ENCODE measurements at places on chromosomes 12 and 14.

- DNase-seq, result no peak
Measured at GRCh38 chr12:5273709-5274108, 158.2 kb upstream of the NTF3 start.

DNA sequence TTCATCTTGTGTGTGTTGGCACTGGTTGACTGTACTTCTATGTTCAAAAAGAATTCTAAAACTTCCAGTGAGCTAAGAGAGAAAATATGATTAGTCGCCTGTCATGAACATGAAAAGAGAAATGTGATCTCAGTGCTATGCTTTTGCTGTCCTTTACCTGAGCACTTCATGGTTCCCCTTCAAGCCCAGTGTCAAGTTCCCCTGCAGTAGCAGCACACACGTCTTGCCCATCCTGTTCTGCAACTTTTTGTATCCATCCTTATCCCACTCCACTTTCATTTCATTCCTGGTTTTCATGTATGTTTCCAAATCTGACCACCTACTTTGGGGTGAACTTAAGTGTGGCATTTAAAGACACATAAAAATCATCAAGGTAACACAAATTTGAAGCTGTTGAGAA is 848.0 kb upstream of the USP15 start:
- DNase-seq, result no peak

- DNase-seq, result no peak
Measured at GRCh38 chr12:12450043-12450471, 93.2 kb downstream of the BORCS5 start.

GRCh38 chr12:68007466-68007865 is 18.2 kb downstream of the IFNG-AS1 start:
- DNase-seq, result no peak

- DNase-seq, result no peak
Measured at GRCh38 chr12:75481013-75481705, 604 bp downstream of the GLIPR1 start.

- DNase-seq, result no peak
Measured at GRCh38 chr14:35306114-35306513, 13.9 kb downstream of the PSMA6 start.

- no peak for DNase-seq
Measured at GRCh38 chr12:23502259-23502658, 447.2 kb downstream of the SOX5 start.

DNA sequence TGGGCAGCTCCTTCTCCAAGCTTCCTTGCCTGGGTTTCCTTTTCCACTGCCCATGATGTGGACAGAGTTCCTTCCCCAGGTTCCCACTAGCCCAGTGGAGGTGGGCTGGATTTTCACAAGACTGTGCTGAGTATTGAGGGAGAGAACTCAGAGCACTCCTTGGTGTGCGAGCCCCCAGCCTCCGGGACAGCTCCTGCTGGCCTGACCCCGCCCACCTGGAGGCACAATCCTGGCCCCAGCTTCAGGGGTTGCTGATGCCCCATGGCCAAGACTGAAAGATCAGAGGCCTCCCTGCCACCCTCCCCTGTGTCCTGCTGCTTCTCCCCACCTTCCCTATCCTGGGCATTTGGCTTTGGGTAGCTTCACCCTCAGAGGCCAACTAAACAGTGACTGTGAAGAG is 7.7 kb downstream of the KCNH3 start:
- DNase-seq, result no peak

GRCh38 chr14:71231521-71232393 is 324.5 kb downstream of the PCNX1 start:
- no peak for DNase-seq

DNA sequence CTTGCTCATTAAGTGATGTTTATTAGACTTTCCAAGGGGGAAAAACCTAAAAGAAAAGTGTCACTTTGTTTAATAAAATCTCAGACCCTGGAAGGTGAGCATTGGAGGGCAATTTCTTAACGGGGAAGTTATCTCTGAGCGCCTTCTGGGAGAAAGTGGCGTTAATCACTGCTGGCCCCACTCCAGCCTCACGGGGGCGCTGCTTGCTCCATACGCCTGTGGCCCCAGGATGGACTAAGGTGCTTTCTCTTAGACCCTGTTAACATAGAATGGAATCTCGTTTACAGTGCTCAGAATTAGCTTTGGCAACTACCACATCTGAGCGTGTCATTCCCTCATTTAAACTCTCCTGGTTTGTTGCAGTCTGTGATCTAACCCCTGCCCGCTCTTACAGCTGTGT is 16.4 kb upstream of the PRIMA1 start:
- peak; percentile 45 for DNase-seq

GRCh38 chr14:85565862-85566296 is 35.9 kb downstream of the FLRT2 start:
- DNase-seq, result no peak

- DNase-seq, result no peak
Measured at GRCh38 chr12:91105807-91106206, 5.5 kb downstream of the LUM start.

GRCh38 chr14:23115039-23115731 is 3.9 kb downstream of the CEBPE start:
- DNase-seq, result peak; percentile 69

GRCh38 chr12:55037351-55037987 is 17.7 kb downstream of the NEUROD4 start:
- DNase-seq, result no peak

DNA sequence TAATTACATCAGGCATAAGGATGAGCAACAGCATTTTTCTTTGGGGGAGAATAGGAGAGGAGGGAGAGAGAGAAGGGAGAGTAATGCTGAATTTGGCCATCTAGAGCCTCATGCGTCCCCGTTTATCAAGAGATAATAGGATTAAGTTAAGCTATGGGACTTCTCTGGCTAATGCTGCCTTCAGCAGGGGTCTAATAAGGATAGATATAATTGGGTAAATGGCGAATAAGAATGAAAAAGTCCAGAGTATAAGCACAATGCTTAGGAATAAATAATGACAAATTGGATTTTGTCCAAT is 470.0 kb downstream of the EGLN3 start:
- no peak for DNase-seq

DNA sequence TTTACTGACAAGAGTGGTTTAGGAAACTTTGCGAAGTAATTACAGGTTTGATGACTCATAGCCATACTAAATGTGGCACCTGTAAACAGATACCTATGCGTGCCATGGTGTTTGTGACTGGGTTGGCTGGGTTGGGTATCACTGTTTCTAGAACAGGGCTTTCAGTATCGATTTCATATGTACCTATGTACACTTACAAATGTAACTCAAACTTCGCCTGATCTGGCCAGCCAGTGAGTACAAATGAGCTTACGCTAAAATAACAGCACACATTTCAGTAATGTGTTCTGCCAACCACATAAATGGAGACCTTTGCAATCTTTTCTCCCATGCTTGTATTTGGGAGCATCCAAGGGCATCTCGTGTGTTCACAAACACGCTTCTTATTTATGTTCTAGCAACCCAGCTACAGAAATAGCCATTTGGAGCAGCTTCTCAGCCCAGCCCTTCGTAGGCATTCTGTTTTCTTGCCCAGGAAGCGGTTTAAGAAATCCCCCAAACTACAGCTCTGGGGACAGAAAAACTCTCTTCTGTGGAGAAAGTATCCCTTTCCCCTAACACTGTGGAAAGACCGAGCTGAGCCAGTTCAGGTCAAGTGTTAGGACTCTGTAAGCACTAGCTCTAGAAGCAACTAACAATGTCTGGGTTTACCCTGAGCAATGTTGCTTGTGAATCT is 42.3 kb upstream of the MDM1 start:
- no peak for DNase-seq

DNA sequence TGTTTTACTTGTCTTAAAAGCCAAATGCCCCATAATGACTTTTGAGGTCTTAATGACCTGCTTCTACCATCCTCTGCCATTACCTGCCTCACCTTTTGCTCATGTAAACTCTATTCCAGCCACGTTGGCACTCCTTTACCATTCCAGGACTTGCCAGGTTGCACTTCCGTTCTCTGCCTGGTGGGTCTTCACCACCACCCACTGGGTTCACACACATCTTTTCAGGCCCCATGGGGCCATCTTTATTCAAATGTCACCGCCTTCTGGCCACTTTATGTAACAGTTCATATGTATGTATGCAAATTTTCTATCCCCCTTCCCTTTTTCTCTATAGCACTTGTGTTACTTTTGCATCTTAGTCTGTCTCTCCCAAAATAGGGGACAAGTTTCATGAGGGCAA is 57.7 kb downstream of the ATP2A2 start:
- DNase-seq, result no peak

DNA sequence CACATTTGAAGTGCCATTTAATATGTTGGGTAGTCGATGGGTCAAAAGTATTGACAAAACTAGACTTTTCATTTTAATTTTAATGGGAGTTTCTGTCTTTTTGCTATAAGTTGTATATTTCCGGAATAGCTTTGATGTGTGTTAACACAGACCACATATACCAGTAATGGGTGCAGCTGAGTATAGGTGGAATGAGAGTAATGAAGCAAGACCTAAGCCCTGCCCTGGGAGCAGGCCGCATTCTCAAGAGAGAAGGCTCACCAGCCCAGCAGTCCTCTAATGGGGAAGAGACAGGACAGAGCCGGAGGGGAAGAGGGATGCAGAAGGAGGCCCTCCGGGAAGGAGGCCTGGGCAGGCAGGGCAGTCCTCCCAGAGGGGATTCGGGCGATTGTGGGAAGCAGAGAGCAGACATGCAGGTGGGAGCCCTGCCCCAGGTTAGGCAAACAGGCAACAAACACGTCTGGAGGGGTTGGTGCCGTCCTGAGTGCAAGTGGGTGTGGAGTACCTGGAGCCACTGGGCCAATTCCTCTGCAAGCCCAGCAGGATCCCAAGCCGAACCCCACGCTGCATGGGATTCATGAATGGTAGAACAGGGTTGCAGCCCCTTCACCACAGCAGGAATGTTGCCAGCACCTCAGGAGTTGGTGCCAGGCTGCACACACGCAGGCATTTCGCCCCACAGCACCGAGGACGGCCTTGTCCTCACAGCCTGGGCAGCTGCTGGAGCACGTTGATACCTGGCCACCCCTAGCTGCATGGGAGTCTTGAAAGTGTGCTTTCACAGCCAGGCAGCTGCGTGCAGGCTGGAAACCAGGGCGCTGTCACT is 7.8 kb downstream of the CKB start:
- DNase-seq, result peak; percentile 32

- no peak for DNase-seq
Measured at GRCh38 chr12:118391424-118391823, 15.1 kb downstream of the SUDS3 start.

- DNase-seq, result no peak
Measured at GRCh38 chr12:104648756-104649155, 192.0 kb downstream of the CHST11 start.

GRCh38 chr14:32478050-32478449 is 149.0 kb downstream of the AKAP6 start:
- no peak for DNase-seq

DNA sequence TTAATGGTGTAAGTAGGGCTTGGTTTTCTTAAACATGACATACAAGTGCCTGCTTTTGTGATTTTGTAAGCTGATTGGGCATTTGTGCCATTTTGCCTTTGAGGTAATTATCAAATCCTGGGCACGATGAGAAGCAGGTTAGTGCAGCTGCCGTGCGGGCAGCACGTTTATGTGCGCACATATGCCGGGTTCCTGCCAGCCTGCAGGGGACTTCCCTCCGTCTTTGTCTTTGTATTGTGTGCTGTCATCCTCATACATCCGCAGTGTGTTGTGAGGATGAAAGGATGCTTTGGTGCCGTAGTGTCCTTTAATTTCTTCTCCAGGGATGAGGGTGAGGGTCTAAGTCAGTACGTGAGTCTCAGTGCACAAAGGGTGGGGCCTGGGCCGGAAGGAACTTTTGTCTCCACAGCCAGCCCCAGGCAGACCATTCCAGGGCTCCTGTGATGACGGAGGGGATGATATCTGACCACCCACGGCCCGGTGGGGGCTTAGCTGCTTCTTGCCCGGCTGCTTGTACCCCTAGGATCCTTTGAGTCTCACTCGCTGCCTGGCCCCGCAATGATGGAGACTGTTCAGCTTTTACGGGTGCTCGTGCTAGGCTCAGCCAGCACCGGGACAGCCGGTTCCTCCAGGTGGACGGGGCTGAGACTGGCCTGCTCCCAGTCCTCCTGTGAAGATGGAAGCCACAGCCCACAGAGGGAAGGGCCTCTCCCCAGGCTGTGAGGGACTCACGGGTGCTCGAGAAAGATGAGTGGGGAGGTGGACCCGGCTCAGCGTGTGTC is 54.6 kb downstream of the ADGRD1 start:
- no peak for DNase-seq

DNA sequence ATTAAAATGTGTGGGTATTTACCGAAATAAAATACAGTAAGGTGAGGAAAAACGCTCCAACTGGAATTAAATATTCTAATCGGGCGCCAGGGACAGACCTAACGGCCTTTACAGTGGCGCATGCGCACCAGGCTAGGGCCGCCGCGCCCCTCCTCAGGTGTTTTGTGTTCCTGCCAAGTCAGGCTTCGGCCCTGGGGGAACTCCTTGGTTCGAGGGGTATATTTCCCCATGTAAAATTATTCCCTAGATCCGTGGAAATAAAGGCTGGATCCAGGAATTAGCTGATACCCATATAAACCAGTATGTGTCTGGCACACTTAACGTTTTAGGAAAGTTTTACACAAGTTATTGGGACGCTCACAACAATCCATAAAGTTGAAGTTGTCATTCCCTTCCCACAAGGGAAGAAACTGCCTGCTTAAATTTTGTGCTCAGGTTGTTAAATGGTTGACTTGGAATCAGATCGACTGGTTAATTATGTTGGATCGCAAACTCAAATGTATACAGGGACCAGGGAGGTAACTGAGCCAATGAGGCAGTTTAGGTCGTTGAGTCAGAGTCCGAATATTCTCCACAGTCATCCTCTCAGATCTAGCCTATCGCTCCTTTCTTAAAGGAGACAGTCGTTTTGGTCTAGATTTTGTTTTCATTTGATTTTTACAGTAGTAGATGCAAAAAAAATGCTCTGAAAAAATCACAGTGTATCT is 621 bp upstream of the ANAPC7 start:
- peak; percentile 90 for DNase-seq

- DNase-seq, result no peak
Measured at GRCh38 chr14:95254288-95254687, 65.4 kb downstream of the CLMN start.

DNA sequence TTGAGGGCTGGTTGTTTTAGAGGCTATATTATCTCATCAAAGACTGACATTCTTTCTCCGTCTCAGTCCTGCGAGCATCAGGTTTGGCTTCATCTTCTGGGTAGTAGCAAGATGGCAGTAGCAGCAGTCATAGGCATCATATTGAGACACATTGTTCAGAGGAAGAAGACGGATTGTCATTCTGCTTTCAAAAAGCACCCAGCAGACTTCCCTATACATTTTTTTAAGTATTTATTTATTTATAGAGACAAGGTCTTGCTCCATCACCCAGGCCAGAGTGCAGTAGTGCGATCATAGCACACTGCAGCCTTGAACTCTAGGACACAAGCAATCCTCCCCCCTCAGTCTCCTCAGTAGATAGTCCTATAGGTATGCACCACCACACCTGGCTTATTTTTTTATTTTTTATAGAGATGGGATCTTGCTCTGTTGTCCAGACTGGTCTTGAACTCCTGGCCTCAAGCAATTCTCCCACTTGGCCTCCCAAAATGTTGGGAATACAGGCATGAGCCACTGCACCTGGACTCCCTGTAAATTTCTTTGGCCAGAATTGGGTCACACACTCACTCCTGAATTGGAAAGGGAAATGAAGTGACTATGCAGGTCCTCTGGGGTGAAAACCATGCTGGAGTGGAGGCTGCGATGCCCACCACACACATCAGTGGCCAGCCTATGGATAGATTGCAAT is 125.4 kb downstream of the SLC38A6 start:
- DNase-seq, result no peak

GRCh38 chr14:96207686-96208085 is 3.0 kb downstream of the BDKRB2 start:
- DNase-seq, result no peak

Data from aorta (tissue), 5 donors.